ENCODE measurements at places on chromosomes 3 and 15. TPM values are rescaled to one million over a fixed set of nuclear protein-coding genes. Genes with fewer than 3 reads are reported as not detected.
A peak's percentile ranks its signal among the peaks of the same experiment; 100 is the strongest.

GRCh38 chr3:166444336-166444735 lies 607.1 kb upstream of the BCHE start:
- H3K4me1 ChIP-seq: no peaks in the 10 kb centered on the region
- H3K4me3 ChIP-seq: no peak overlapping the region

DNA sequence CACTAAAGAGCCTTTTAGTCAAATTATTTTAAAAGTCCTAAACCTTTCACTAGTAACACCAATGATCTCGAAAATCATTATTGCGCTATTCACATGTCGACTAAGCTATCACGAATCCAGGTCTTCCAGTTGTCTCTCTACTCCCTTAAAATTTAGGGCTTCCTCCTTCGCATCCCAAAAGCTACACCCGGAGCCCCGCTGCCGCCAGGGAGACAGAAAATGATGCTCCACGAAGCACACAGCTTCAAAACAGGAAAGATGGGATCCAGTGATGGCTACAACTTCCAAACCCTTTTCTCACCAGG lies 253 bp downstream of the IFT80 start:
- peak overlapping the region; percentile 75 for H3K4me3 ChIP-seq
- H3K27me3 ChIP-seq: no peaks in the 10 kb centered on the region
- no peak for DNase-seq
- H3K36me3 ChIP-seq: no peaks in the 10 kb centered on the region

Gene ATP2C1
- 34.9 TPM for total RNA-seq

- no peak overlapping the region for H3K4me3 ChIP-seq
- H3K27ac ChIP-seq: no peak overlapping the region
- DNase-seq: no peak
- H3K4me1 ChIP-seq: no peaks in the 10 kb centered on the region
- H3K36me3 ChIP-seq: no peaks in the 10 kb centered on the region
- no peaks in the 10 kb centered on the region for H3K27me3 ChIP-seq
Measured at GRCh38 chr3:118537454-118537853, 497.2 kb downstream of the IGSF11 start.

Gene ESYT3
- 2.5 TPM for total RNA-seq

DNA sequence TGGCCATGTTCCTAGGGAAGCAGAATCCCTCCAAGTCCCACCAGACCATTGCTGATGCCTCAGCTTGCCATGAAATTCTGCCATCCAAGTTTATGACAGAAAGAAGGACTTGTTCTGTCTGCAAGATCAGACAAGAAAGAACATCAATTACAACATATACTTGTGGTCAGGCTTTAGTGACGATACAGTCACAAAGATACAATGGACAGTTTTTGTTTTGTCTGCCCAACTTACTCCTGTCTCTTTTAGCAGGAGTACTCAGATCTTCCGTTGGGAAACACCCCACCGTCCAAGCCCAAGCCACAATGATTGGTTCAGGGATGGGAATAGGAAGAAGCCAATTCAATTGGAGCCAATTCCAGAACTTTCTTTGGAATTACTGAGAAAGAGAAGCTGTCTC lies 15.7 kb downstream of the KLHL6 start:
- H3K27me3 ChIP-seq: no peaks in the 10 kb centered on the region
- no peak for DNase-seq
- H3K4me1 ChIP-seq: peaks cover 12% of the 10 kb centered on the region
- no peaks in the 10 kb centered on the region for H3K36me3 ChIP-seq

Gene SETD2
- 87.3 TPM for total RNA-seq

Gene GOLGA6L4
- total RNA-seq: 1.1 TPM

DNA sequence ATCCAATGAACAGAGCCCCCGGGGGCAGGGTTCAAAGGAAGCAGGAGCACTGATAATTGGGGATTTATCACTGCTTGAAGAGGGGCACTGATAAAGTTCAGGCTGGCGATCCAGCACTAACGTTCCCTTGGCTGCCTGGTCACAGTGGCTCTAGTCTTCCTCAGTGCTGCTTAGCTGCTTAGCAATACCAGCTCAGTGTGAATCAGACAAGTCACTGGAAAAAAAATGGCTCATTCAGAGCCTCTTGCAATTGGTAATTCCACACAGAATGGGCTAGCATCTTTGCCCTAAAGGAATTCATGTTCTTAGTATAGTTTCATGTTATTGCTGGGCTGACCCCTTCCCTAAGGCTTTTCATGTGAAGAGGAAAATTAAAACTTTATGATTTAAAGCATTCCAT lies 95.7 kb upstream of the SLC2A2 start:
- H3K4me1 ChIP-seq: no peaks in the 10 kb centered on the region
- no peak overlapping the region for H3K27ac ChIP-seq
- peaks cover 52% of the 10 kb centered on the region for H3K36me3 ChIP-seq
- H3K27me3 ChIP-seq: no peaks in the 10 kb centered on the region
- no peak overlapping the region for H3K4me3 ChIP-seq

GRCh38 chr3:154062513-154062912 lies 58.7 kb upstream of the ARHGEF26 start:
- no peaks in the 10 kb centered on the region for H3K36me3 ChIP-seq
- no peaks in the 10 kb centered on the region for H3K4me1 ChIP-seq
- no peaks in the 10 kb centered on the region for H3K27me3 ChIP-seq
- DNase-seq: no peak

- H3K4me3 ChIP-seq: no peak overlapping the region
- H3K27me3 ChIP-seq: no peaks in the 10 kb centered on the region
- H3K36me3 ChIP-seq: no peaks in the 10 kb centered on the region
- no peaks in the 10 kb centered on the region for H3K4me1 ChIP-seq
- no peak overlapping the region for H3K27ac ChIP-seq
Measured at GRCh38 chr3:13168391-13168790, 95.2 kb upstream of the IQSEC1 start.

DNA sequence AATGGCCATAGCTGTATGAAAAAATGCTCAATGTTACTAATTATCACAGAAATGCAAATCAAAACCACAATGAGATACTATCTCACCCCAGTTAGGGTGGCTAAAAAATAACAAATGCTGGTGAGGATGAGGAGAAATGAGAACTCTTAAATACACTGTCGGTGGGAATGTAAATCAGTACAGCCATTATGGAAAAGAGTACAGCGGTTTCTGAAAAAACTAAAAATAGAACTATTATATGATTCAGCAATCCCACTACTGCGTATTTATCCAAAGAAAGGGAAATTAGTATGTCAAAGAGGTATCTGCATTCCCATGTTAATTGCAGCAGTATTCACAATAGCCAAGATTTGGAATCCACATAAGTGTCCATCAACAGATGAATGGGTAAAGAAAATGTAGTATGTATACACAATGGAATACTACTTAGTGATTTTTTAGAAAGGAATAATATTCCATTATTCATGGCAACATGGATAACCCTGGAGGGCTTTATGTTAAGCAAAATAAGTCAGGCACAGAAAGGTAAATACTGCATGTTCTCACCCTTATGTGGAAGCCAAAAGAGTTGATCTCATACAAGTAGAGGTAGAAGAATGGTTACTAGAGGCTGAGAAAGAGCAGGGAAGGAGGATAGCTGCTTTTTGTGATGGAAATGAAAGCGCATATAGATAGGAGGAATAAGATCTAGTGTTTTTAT lies 35.0 kb downstream of the SERP1 start:
- DNase-seq: no peak
- H3K27ac ChIP-seq: no peak overlapping the region
- no peaks in the 10 kb centered on the region for H3K27me3 ChIP-seq
- no peaks in the 10 kb centered on the region for H3K36me3 ChIP-seq

GRCh38 chr15:78604420-78604819 lies 16.4 kb downstream of the CHRNA3 start:
- H3K4me3 ChIP-seq: no peak overlapping the region
- H3K27me3 ChIP-seq: no peaks in the 10 kb centered on the region
- no peak for DNase-seq
- H3K4me1 ChIP-seq: no peaks in the 10 kb centered on the region
- H3K36me3 ChIP-seq: no peaks in the 10 kb centered on the region

- H3K36me3 ChIP-seq: no peaks in the 10 kb centered on the region
- H3K27me3 ChIP-seq: no peaks in the 10 kb centered on the region
- H3K4me1 ChIP-seq: peaks cover 4% of the 10 kb centered on the region
- H3K27ac ChIP-seq: no peak overlapping the region
Measured at GRCh38 chr3:132535575-132536441, 61.3 kb upstream of the ACKR4 start.

Gene ZNF620
- total RNA-seq: 6.7 TPM

DNA sequence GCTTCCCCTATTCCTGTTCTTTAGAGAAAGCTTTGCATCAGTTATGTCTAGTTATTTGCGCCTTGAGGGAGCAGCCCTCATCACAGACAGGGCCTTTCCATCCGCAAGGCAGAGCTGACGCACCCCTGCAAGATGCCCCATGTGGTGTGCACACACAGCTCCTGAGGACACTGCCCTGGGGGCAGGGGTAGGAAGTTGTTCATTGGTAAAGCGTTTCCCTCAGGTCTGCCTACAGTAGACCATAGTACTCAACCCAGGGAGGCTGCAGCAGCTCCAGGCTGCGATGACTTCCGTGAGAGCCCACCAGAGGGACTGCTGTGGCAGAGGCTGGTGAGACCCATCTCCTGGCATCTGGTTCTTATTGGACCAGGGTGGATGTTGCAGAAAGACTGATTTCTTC lies 55.1 kb upstream of the PLXNA1 start:
- no peak overlapping the region for H3K4me3 ChIP-seq
- no peak overlapping the region for H3K27ac ChIP-seq
- H3K36me3 ChIP-seq: no peaks in the 10 kb centered on the region
- no peaks in the 10 kb centered on the region for H3K27me3 ChIP-seq
- H3K4me1 ChIP-seq: no peaks in the 10 kb centered on the region

Gene TRIM71
- not detected for total RNA-seq

Gene MNS1
- total RNA-seq: 3.2 TPM

- H3K36me3 ChIP-seq: no peaks in the 10 kb centered on the region
- no peak overlapping the region for H3K4me3 ChIP-seq
- no peak for DNase-seq
- no peak overlapping the region for H3K27ac ChIP-seq
- H3K4me1 ChIP-seq: no peaks in the 10 kb centered on the region
Measured at GRCh38 chr3:52891164-52891563, 6.2 kb downstream of the STIMATE start.

DNA sequence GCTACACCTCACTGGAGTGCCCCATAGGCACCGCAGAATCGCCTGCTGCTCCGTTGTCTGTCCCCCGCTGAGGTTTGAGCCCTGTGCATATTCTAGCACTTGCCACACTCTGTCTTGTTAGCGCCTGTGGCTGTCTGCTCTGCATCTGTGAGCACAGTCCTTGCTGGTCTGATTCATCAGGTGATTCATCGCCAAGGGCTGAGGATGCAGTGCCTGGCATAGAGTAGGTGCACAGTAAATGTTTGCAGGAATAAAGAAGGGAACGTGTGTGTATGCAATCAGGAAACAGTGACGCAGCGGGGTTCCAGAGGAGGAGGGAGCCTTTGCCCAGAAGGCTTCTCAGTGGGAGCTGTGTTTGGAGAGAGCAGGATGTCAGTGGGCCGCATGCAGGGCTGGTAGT lies 124.0 kb upstream of the PLXNA1 start:
- no peaks in the 10 kb centered on the region for H3K4me1 ChIP-seq
- no peaks in the 10 kb centered on the region for H3K27me3 ChIP-seq
- no peak overlapping the region for H3K27ac ChIP-seq
- DNase-seq: no peak

- H3K4me1 ChIP-seq: no peaks in the 10 kb centered on the region
- no peak overlapping the region for H3K27ac ChIP-seq
- no peaks in the 10 kb centered on the region for H3K27me3 ChIP-seq
- H3K4me3 ChIP-seq: no peak overlapping the region
- DNase-seq: no peak
- no peaks in the 10 kb centered on the region for H3K36me3 ChIP-seq
Measured at GRCh38 chr3:175287361-175287963, 428.3 kb downstream of the NAALADL2 start.

Gene CASR
- total RNA-seq: not detected

DNA sequence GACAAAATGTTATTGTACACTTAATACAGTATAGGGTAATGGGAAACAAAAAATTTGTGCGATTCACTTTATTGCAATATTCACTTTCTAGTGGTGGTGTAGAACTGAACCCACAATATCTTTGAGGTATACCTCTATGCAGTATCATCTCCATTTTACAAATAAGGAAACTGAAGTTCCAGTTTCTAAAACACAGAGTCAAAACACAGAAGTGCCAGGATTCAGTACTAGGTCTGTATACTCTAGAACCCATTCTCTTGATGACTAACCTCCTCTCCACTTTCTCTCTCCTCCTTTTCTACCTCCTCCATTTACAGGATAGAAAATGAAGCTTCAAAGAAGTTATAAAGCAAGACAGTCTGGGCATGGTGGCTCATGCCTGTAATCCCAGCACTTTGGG lies 62.2 kb downstream of the MB21D2 start:
- no peak overlapping the region for H3K27ac ChIP-seq
- no peak for DNase-seq
- no peaks in the 10 kb centered on the region for H3K36me3 ChIP-seq
- no peaks in the 10 kb centered on the region for H3K27me3 ChIP-seq
- H3K4me1 ChIP-seq: peaks cover 20% of the 10 kb centered on the region

Data from Peyer's patch (tissue), 4 donors.